ENCODE measurements at places on chromosomes 7 and 10. TPM values are rescaled to one million over a fixed set of nuclear protein-coding genes. Genes with fewer than 3 reads are reported as not detected.

SLC12A9 gene
- total RNA-seq = 68.7 TPM

PHKG1 gene
- 1.7 TPM for total RNA-seq

PAX2 gene
- total RNA-seq = not detected

WNT2 gene
- total RNA-seq = not detected

IGFBP1 gene
- total RNA-seq = 0.31 TPM
